ENCODE measurements at places on chromosomes 16 and 17.

- no peak for DNase-seq
Observed at GRCh38 chr17:29885031-29885640, 44.9 kb downstream of the SSH2 start.

- no peak for DNase-seq
Observed at GRCh38 chr17:44804302-44805089, 25.6 kb downstream of the GJC1 start.

GRCh38 chr17:46949291-46950174 lies 26.6 kb downstream of the GOSR2 start:
- no peak for DNase-seq

- DNase-seq = no peak
Observed at GRCh38 chr16:49250689-49251088, 30.9 kb downstream of the CBLN1 start.

DNA sequence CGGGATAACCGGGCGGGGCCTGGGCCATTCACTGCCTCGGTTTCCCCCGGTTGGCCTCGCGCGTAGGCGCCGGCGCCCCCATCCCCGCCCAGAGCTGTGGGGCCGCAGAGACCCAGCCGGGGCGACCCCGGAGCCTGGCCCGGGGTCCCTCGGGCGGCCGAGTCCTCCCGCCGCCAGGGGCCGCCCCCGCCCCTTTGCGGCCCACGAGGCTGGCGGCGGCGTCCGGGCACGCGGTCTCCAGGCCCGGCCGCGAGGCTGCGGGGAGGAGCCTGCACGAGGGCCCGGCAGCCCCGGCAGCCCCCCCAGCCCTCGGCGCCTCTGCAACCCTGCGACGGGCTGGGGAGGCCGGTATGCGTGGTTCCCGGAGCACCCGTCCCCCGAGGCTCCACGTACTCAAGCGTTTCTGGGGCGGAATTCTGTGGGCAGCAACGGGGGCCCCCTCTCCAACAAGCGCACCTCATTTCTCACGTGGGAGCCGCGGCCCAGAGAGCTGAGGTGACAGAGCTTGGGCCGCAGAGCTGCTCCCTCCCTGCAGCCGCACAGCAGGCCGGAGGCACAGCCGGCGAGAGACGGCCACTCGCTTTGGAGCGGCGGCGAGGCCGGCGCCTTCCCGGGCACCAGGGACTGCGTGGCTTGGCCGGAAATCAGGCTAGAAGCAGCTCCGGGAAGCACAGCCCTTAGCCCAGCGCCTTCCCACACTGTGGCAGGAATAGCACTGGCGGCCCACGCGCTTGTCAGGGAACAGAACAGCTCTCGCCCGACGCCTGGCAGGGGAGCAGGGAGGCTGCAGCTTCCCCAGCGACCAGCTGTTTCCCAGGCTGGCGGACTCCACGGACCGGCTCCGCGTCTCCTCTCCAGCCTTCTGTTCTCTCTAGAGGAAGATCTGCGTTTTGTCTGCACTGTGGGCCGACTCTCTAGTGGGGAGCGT lies 867 bp upstream of the LIMD2 start:
- peak; percentile 61 for DNase-seq

DNA sequence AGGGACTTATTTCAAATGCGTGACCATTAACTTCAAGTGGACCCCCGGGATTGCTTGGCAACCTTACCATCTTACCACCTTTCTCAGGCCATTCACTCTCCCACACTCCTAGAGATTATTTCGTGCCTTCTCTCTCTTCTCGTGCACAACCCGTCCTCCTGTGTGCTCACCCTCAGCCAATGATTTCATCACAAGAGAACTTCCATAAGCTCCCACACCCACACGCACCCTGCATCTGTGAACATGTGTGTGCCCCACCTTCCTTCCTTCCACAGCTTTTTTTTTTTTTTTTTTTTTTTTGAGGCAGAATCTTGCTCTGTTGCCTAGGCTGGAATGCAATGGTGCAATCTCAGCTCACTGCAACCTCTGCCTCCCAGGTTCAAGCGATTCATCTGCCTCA lies 27.4 kb upstream of the CDH3 start:
- no peak for DNase-seq

All from CD4-positive, alpha-beta T cell treated with Interleukin-17A for 1 hour (primary cell).